Karpas-422 (cell line): ENCODE measurements at places on chromosomes 11 and 22. TPM values are rescaled to one million over a fixed set of nuclear protein-coding genes. Genes with fewer than 3 reads are reported as not detected.

DNA sequence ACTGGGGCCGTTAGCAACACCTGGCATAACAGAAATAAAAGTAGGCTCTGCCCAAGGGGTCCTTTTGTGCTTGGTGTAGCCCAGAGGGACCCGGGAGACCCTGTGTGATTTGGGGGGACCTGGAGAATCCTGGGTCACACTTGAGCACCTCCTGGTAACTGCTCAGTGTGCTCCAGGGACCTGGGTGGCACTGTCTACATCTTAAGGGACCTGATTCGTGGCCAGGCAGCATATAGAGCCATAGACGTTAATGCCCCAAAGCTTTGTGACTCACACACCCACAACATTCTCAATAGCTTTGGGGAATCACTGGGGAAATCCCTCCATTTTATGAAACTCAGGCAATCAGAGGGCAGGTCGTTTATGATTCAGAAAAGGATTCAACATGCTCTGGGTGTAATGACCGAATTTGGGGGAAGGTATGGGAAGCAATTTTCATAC lies 3.6 kb upstream of the IGF2 start:
- no peak for DNase-seq

IGSF9B gene
- 3.5 and 5.6 TPM in 2 replicates for total RNA-seq

PTGDR2 gene
- total RNA-seq: not detected in 2 replicates

- DNase-seq: no peak
These were observed 25.9 kb upstream of the TOLLIP start for GRCh38 chr11:1335264-1335810.

DNA sequence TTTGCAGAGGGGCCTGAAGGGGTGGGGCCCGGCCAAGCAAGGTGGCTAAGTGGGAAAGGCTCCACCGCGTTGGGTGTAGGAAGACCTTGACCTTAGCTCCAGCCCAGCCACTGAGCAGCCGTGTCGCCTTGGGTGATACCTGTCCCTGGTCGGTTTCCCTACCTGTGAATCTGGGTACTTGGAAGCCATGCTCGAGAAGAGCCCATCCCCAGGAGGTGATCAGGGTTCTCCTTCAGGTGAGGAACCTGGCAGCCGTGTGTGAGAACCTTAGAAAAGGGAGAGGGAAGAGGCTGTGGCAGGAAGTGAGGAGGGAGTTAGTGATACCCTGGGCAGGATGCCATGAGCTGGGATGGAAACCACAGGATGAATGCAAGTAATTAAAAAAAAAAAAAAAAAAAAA lies 21.6 kb downstream of the PPARA start:
- DNase-seq: no peak

- peak; percentile 93 for DNase-seq
These were observed 6.4 kb downstream of the FADS2 start for GRCh38 chr11:61834278-61835048.

LTBP3 gene
- total RNA-seq: 1.3 and 6.8 TPM in 2 replicates

DNA sequence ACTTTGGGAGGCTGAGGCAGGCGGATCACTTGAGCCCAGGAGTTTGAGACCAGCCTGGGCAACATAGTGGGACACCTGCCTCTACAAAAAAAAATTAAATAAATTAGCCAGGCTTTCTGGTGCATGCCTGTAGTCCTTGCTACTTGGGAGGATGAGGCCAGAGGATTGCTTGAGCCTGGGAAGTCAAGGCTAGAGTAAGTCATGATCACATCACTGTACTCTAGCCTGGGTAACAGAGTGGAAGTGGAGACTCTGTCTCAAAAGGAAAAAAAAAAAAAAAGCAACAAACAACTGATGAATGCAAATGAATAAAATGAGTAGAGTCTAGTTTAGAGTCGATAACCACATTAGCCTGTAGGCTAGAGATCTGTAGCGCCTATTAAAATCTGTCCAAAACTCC lies 3.9 kb upstream of the BCL2L13 start:
- no peak for DNase-seq

GRCh38 chr11:36160091-36160490 lies 129.1 kb downstream of the COMMD9 start:
- DNase-seq: no peak

DNA sequence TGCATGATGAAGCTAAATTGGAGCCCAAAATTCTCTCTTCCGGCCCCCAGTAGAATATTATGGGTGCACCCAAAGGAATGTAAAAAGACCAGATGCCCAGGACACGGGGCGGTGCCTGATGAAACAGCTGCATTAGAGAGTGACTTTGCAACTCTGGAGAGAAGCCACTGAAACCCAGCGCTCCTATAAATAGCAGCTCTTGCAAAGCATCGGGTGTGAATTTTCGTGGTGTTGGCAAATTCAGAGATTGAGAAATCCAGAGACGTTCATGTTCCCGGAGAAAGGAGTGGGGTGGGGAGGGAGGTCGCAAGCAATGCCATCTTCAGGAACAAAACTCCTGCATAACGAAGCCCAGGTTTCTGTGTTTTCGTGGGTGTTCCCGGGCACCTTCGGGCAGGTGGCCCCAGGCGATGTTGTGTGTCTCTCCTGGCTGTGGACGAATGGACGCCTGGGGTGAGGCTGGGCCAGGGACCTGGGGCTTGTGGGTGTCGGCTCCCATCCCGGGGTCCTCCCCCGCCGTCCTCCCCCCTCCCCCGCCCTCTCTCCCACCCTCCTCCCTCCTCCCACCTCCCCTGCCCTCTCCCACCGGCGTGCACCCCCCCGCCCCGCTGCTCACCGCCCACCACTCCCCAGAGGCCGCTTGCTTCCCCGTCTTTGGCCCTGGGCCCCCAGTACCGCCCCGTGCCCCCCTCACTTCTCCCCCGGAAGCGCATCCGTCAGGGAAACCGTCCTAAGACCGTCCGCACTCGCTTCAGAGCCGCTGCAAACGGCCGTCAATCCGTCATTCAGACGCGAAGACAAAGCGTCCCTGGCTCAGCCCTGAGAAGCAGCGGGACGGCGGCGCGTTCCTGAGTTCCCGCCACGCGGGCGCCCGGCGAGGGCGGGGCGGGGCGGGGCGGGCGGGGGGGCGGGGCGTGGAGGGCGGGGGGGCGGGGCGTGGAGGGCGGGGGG lies 26.7 kb upstream of the TOLLIP start:
- no peak for DNase-seq

OR2AT4 gene
- 0.04 TPM in 1 of 2 replicates, not detected in the other for total RNA-seq

- DNase-seq: no peak
These were observed at the start of gene CHRDL2 for GRCh38 chr11:74731301-74732094. CHRDL2 (minus strand) TSS chr11:74731426; CDS start chr11:74730888, 538 bp downstream.

DEUP1 gene
- not detected in 2 replicates for total RNA-seq

TMEM80 gene
- 25.4 and 32.8 TPM in 2 replicates for total RNA-seq

MMP13 gene
- not detected in 2 replicates for total RNA-seq

DNA sequence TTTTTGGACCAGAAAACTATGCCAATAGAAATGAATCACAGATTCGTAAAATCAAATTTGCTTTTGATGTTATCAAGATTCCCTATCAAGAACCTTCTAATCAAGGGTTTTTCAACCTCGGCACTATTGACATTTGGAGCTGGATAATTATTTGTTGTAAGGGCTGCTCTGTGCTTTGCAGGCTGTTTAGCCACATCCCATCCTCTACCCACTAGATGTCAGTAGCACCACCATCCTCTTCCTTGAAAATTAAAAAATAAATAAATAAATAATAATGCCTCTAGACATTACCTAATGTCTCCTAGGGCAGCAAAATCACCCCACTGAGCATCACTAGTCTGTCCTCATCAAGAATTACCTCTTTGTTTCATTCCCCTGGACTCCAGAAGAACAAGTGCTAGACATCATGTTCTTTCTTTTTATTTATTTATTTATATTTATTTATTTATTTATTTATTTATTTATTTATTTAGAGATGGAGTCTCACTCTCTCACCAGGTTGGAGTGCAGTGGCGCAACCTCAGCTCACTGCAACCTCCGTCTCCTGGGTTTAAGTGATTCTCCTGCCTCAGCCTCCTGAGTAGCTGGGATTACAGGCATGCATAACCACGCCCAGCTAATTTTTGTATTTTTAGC lies 744.7 kb downstream of the KCNA4 start:
- DNase-seq: no peak

DNA sequence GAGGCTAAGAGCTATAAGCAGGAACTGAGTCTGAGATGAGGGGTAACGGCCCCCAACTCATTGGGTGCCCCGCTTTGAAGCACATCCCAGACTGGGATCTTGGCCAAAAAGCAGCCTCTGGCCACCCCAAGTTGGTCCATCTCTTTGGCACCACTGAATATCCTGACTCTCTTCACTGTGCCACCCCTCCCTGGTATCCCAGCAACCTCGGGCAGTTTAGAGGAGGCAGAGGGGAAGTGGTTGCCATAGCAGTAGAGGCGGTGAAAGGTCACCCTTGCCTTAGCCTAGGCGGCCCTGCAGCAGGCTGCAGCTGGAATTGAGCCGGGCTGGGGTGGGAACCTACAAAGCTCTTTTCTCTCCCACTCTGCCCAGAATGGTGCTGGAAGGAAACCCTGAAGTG lies 1.1 kb downstream of the PELI3 start:
- DNase-seq: no peak

- no peak for DNase-seq
These were observed 408 bp downstream of the PPP2R5B start for GRCh38 chr11:64924910-64925284.

DNA sequence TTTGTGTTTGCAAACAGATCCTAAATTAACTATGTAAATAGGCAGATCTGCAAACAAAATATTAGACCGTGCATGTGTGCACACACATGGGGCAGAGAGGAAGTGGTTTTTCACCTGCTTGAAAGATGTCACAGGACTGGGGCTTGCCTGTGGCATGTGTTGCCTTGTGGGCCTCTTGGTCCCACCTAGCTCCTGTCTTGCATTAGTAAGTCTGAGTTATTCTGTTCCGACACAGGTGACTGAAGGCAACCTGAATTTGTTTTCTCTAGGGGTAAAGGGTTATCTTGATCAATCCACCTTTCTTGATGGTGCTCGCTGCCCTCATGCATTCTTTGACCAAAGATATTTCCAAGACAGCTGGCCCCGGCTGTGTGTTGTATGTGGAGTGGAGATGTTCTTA lies 667.5 kb downstream of the NTM start:
- no peak for DNase-seq

- no peak for DNase-seq
These were observed 14.0 kb upstream of the NRIP3 start for GRCh38 chr11:9017773-9018172.

DNA sequence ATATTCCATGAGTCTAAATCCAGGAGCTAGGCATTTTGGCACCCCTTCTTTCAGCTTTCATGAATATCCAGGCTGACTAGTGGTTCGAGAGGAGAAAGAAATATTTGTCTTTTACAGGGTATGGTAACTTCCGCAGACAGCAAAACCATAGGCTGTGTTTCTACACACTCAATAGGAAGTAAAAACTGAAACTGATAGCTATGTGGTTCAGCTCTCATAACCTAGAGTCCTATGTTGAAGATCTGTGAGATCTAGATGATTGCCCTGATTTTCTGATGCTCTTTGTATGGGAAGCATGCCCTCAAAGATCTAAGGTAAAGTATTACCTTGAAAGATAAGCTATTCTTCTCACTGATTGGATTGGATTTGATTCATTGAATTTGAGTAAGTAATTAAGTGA lies 118.3 kb downstream of the CD44 start:
- DNase-seq: peak; percentile 36

SLC22A12 gene
- total RNA-seq: not detected in 2 replicates

DNA sequence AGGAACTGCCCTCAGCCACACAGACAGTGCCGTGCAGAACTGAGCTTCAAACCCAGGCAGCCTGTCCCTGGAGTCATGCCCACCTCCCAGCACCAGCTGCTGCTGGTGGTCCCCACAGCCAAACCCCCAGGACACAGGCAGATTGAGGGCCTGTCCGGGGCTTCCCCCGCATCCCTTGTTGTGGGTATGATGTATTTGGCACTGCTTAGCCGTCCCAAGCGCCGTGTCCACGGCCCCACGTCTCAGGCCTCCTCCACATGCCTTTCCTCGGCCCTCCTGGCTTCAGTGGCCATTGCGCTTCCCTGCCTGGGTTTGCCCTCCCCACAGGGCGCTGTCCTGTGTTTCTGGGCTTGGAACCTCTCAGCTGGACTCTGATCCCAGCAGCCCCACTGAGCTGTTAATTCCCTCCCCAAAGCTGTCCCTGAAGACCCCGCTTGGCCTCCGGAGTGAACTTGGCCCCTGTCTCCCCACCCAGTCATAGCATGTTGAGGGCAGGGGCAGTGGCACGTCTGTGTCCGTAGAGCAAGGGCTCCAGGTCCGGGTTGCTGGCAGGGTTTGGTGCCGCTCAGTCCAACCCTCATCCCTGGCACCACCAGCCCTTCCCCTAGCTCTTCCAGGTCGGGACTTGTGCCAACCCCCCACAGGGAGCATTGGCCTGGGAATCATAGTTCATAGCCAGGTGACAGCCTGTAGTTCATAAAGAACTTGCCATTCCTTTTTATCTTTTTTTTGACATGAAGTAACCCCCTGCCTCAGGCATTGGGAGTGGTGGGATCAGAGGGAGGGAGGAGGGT lies 34.5 kb upstream of the TEF start:
- DNase-seq: no peak

IGLL1 gene
- 100 and 171 TPM in 2 replicates for total RNA-seq

DNA sequence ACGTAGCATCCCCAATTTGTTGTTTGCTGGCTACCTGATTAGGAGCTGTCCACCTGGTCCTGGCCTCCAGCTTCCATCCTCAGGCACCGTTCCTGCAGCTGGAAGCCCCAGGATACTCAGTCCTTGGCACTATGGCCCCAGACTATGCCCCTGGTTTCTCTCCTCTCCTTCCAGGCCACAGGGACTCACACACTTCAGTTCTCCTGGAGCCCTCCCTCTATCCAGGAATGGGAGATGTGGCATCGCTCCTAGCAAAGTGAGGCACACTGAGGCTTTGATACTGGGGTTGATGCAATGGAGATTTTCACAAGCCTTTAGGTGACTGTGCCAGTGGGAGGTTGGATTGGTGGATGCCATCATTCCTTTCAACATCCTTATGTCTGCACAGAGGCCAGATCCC lies 142.8 kb upstream of the B3GAT1 start:
- DNase-seq: no peak

OR2AG2 gene
- 0.22 and 0.48 TPM in 2 replicates for total RNA-seq

DNA sequence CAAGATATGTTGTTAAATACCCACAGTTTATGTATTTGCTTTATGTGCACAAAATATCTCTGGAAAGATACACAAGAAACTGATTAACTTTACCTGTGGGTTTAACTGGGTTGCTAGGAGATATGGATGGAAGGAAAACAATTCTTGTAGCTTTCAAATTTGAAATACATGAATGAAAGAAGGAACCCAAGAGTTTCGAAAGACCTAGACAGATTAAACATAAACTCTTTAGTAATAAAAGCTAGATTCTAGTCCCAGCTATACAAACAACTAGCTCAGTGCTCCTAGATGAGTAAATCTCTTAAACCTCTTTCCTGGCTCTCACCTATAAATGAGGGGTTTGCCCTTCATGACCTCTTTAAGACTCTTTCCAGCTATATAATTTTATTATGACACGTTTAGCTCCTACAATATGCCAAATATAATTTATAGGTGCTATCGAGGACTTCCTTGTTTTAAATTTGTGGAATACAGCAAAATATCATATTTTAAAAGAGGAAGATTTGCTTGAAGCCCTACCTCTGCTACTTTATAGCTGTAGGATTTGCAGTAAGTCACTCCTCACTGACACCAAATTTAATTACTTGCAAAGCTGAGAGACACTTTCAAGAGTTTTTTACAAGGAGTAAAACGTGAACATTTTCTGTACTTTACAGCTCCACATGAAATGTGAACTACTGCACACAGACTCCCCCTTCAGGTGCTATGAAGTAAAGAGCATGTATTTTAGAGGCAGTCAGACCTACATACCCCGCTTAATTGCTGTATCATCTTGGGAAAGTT lies 50.7 kb downstream of the RRAS2 start:
- peak; percentile 66 for DNase-seq

CRACR2B gene
- total RNA-seq: 0.48 and 1.5 TPM in 2 replicates
